ENCODE measurements at places on chromosomes 6 and 20.

DNA sequence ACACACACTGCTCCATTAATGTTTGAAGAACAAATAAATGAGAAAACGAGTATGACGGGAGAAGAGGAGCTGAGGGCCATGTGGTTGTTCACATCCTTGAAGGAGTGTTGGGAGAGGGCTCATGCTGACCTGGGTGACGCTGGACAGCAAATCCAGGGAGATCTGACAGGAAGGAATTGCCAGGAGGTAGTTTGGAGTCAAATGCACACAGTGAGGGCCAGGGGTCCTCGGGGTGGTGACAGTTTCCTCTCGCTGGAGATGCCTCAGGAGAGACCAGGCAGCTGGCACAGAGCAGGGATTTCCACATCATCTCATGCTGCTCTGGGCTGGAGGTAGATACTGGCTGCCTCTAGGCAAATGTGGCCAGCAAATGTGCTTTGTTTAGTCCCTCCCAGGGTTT, 2.0 kb upstream of the TMEM181 start:
- DNase-seq: no peak

- DNase-seq: no peak
These were observed 63.6 kb downstream of the SSR1 start for GRCh38 chr6:7249391-7249790.

DNA sequence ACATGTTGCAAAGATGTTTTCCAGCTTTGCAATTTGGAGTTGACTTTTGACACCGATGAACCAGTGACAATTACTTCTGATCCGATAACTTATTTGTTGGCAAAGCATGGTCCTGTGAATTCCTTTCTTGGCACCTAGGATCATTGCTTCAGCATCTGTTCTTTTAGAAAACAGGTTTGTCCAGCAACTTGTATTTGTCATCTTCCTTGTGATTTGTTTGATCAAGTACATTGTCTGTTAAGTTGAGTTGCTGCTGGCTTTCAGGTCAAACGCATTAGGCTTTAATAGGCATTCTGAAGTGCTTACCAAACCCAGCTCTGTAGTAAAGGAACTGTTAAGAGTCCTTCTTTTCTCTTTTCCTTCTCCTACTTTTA, 192.4 kb upstream of the ZNF217 start:
- DNase-seq: no peak

GRCh38 chr6:106046116-106046853, 39.9 kb upstream of the PRDM1 start:
- no peak for DNase-seq

DNA sequence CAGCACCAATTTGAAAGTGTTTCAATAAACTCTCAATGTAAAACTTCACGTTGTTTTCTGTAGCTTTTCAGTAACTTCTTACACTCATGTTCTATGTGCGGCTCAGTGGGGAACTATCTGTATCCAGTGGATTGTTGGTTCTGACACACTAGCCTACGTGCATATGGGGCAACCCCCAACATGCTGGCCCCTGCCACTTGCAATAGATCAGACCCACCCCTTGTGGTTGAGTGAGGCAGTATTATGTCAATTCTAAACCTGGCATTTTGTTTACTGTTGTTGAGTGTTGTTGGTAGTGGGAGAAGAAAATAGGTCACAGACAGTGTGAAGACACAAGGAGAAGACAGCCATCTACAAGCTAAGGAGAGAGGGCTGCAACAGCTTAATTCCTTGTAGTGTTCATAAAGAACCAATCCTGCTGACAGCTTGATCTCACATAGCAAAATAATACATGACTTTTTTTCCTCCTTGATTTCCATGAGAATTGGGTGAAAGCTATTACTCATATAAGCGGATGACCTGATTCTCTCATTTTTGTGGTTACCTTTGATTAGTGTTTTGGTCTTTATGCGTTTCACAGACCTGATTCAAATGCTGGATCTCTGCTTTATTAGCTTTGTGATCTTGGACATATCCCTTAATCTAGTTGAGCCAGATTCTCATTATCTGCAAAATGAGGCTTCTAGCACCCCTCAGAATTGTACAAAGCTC, 320.4 kb downstream of the LAMA2 start:
- no peak for DNase-seq

- DNase-seq: no peak
These were observed 998 bp downstream of the BMP2 start for GRCh38 chr20:6768228-6769140.

- no peak for DNase-seq
These were observed 16.6 kb upstream of the ZNF831 start for GRCh38 chr20:59146780-59147565.

DNA sequence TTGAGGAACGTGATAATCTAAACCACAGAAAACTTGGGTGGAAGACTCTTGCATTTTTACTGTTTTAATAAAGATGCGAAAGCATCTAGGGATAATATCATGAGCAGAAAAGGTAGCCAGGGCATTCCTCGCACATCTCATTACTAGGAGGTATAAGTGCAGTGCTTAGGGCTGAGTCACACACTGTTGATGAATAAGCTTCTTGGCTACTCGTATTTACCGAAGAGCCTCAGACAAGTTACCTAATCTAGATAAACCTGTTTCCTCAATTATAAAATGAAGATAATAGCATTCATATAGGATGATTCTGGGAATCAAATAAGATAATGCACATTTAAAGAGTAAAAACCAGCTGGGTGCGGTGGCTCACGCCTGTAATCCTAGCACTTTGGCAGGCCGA, 780 bp upstream of the KIAA0319 start:
- no peak for DNase-seq

DNA sequence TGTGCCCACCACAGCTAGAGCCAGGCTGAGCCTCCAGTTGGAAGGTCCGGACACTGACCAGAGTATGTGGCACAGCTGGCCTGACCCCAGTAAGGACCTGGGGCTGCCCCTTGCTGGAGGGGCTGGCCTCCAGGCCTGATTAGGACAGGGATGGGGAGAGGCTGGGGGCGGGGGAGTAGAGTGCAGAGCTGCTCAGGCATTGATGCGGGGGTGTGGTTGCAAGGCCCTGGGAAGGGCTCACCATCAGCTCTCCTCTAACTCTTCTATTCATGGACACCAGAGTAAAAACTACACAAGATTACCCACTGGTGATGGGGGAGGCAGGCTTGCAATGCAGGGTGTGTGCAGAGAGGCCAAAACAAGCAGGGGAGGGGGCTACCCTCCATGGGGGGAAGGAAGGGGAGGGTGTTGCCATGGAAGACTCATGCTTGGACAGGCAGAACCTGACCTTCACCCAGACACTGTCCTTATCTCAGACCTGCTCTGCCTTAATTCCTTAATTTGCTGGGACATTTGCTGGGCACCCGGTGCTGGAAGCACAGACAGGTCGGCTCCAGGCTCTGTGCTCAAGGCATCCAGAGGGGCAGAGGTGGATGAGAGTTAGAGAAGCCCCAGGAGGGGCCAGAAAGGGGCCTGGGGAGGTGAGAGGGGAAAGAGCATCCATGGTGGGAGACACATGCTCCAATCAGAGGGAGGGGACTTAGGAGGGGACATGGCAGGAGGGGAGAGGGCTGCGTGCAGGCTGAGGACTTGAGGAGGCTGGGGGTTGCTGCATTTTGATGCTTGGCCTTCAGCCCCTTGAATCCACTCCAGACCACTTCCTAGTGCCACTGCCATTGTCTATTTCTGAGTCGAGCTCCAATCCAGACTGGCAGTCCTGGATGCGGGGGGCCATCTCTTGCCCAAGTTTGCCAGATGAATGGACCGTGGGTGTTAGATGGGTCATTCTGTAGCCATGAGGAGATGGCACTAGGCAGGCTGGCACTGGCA, 7.6 kb upstream of the EMILIN3 start:
- DNase-seq: no peak

GRCh38 chr20:18722371-18722770, 91.2 kb upstream of the SCP2D1 start:
- no peak for DNase-seq

DNA sequence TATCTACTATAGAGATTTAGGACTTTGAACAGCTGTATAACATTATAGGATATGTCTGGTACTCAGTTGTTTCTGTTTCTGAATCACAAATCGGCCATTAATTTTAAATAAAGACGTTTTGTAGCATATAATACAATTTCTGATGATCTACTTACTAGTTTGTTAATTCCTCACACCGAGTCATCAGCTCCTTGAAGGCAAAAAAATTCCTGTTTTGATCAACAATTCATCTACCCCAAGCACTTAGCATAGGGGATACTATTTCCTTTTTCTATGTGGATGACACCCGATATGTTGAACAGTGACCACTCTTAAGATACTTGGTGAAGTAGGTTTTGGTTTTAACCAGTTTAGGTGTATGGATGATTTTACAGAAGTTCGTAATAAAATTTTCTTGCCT, 107.3 kb downstream of the NCOA3 start:
- no peak for DNase-seq
